ENCODE measurements at places on chromosomes 7 and 10. TPM values are rescaled to one million over a fixed set of nuclear protein-coding genes. Genes with fewer than 3 reads are reported as not detected.

The GSTO2 gene
- total RNA-seq, result 2.5 TPM

The PRTFDC1 gene
- total RNA-seq, result 3.6 TPM

The GTF2IRD2 gene
- total RNA-seq, result 4.1 TPM

The NPFFR1 gene
- total RNA-seq, result not detected

The BAMBI gene
- total RNA-seq, result 0.68 TPM

The CXCL12 gene
- not detected for total RNA-seq

The METTL2B gene
- 57.3 TPM for total RNA-seq

The MPP7 gene
- 12.3 TPM for total RNA-seq

The TEX47 gene
- total RNA-seq, result not detected

The UTF1 gene
- total RNA-seq, result not detected

The CHAT gene
- not detected for total RNA-seq

The LOXL4 gene
- not detected for total RNA-seq

GRCh38 chr10:100735337-100736143, 9.8 kb upstream of the PAX2 start:
- DNase-seq, result no peak

DNA sequence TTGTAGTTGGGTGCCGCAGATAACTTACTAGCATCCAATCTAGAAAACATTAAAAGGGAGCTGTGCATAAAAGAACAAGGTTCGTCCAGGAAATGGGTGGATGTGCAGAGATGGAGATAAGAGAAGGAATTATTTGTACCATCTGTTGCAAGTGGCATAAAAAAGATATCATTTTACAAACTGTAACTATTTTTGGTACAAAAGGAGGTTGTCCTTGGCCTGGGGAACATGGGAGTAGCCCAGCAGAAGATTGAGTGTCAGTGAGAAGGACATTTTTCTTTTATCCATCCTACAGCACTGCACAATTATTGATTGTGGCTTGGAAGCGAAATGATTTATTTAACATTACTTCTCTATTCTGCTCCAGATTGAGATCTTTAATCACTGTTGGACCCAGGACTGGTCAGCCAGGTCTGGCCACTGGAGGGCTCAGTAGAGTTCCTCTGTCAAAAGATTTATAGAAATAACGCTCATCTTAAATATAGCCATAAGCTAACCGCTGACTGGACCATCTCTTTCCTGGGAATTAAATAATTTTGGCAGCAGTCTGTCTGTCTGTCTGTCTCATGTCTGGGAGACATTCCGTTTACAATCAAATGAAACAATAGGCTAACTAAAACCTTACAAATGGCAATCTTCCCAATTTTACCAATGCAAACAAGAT, 254.1 kb downstream of the KIAA1217 start:
- no peak for DNase-seq

DNA sequence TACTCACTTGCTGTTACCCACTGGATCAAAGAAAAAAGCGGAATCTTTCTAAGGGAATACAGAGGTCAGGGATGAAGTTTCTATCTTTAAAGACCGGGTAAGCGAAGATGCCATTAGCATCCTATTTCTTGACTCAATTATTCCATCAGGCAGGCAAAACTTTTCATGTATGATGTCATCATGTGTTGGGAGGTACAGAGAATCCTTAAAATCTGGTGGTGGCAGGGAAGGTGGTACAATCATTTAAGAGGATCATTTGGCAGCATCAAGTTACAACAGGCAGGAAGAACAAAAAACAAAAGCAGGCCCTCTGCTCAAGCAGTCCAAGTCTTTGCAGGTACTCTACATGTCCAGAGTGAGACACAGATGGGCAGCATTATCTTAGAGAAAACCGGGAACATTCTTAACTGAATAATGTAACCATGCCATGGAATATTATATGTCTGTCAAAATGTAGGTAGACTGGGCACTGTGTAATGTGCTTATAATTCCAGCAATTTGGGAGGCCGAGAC, 3.8 kb downstream of the URGCP start:
- no peak for DNase-seq

- no peak for DNase-seq
Observed at GRCh38 chr7:107982918-107983389, 20.0 kb downstream of the LAMB1 start.

DNA sequence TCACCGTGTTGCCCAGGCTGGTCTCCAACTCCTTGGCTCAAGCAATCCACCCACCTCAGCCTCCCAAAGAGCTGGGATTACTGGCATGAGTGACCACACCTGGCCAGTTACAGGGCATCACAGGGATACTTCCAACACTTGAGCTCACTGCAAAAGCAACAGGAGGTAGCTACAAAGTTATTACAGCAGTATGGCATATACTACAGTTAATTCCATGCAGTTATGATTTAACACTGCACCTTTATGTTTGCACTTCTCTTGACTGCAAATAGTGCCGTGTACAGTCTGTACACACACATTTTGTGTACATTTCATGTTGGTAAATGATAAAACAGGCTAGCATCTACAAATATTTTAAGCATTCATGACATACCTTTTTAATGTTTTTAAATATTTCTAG, 21.3 kb downstream of the SRPK2 start:
- DNase-seq, result no peak

- DNase-seq, result peak; percentile 73
Observed at GRCh38 chr10:100046021-100046486, 35.6 kb downstream of the CPN1 start.

DNA sequence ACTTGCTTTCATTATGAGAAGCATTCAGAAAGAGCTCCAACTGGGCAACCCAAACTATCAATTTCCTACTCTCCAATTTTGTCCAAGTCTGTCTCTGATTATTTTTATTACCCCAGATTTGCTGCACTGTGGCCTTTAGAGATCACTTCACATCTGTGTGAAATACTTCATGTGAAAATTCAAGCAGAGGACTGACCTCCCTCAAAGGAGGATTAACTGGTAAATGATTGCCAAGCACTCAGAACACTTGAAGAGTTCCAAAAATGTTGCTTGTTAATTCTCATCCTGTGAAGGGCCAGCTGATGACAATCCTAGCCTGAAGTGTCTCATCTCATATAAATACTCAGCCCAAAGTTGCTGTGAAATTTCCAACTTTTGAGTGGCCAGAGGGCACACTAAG, 182.8 kb upstream of the DGKB start:
- no peak for DNase-seq

DNA sequence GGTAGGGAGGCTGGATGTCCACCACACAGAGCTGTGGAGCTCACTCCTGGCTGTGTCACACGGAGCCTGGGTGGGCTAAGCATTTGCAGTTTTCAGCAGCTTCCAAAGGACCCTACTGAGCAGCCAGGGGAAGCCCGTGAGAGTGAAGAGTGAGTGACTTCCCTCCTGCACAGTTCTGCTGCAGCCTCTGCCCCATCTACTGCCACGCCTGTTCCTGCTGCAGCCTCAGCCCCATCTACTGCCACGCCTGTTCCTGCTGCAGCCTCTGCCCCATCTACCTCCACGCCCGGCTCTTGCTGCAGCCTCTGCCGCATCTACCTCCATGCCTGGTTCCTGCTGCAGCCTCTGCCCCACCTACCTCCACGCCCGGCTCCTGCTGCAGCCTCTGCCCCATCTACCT, 12.2 kb downstream of the ADAM8 start:
- no peak for DNase-seq

- DNase-seq, result no peak
Observed at GRCh38 chr7:8963722-8964121, 530.3 kb downstream of the NXPH1 start.

DNA sequence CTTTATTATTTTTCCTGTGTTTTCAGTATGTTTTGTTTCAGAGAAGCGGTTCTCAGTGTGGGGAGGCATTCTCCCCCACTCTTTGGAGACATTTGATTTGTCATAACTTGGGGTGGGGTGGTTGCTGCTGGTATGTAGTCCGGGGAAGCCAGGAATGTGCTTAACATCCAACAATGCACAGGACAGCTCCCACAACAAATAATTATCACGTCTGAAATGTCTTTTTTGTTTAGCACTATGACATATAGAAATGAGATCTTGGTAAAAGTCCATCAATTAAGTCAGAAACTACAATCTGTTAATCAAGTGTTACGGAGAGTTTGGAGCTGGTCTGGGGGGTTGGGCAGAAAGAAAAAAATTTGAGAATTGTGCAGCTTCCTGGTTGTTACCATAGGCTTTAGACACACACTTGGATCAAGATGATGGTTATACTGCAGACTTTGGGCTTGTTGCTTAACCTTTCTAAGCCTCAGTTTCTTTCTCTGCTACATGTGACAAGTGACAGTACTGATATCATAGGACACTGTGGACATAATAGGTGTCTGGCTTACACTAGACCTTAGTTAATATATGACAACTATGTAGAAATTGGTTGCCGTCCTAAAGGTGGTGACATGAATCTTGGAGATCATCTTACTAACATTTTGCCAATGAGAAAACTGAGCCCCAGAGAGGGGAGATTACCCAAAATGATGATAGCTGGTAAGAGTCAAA, 113.7 kb downstream of the LRMDA start:
- no peak for DNase-seq

DNA sequence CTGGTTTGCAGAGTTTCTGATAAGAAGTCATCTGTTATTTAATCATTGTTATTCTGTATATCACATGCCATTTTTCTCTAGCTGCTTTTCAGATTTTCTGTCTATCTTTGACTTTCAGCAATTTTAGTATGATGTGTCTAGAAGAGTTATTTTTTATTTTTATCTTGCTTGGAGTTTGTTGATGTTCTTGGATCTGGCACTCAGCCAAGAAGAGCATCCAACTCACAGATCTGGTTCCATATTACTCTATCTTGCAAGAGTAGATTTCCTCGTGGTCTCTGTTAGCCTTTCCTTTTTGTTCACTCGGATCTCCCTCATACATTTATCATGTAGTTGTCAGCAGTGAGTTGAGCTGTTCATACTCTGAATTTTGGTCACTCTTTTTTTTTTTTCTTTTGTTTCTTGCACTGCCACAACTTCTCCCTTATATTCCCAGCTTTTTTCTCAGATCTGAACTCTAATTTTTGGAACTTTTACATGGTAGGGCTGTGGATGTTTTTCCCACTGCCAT, 54.8 kb upstream of the CALCR start:
- DNase-seq, result no peak

GRCh38 chr7:154911862-154912455, 91.0 kb downstream of the PAXIP1 start:
- DNase-seq, result no peak

DNA sequence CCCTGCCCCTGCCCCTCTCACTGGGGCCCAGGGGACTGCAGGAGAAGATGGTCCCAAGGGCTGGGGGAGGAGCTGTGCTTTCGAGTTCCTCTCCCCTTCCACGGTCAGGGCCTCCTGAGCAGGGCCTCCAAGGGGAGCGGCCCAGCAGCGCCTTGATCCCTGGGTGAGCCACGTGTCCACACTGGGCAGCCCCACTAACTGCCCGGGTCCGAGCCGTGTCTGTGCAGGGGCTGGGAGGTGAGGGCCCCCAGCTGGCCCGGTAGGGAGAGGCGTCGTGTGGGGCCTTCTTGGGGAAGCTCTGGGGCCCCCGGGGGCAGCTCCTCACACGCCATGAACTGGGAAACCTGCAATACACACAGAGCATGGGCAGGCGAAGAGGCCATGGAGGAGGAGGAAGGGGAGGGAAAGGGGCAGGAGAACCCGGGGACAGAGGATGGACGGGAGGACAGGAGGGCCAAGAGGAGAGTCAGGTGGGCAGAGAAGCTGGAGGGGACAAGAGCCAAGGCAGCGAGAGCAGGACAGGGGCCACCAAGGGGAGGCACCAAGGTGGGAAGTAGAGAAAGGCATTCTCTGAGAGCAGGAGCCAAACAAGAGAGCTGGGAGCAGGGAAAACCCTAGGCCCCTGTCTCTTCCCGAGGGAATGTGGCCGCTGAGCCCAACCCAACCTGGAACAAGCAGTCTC, 32.8 kb downstream of the KCNH2 start:
- no peak for DNase-seq

DNA sequence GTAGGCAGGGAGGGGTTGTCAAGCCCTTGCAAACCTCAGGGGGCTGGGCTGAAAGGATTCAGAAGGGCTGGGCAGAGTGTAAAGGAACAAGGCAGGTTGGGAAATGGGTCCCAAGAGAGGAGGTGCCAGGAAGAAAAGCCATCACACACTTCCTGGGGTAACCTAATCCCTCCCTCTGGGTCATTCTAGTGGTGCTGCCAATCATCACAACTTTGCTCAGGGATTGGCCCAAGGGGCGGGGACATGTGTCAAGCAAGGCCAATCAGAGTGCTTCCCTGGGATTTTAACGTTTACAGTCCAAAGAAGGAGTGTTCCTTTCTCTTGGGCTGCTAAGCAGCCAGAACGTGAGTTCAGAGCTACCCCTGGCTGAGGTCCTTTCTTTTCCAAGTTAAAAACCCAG, 57.1 kb upstream of the NPTX2 start:
- no peak for DNase-seq

DNA sequence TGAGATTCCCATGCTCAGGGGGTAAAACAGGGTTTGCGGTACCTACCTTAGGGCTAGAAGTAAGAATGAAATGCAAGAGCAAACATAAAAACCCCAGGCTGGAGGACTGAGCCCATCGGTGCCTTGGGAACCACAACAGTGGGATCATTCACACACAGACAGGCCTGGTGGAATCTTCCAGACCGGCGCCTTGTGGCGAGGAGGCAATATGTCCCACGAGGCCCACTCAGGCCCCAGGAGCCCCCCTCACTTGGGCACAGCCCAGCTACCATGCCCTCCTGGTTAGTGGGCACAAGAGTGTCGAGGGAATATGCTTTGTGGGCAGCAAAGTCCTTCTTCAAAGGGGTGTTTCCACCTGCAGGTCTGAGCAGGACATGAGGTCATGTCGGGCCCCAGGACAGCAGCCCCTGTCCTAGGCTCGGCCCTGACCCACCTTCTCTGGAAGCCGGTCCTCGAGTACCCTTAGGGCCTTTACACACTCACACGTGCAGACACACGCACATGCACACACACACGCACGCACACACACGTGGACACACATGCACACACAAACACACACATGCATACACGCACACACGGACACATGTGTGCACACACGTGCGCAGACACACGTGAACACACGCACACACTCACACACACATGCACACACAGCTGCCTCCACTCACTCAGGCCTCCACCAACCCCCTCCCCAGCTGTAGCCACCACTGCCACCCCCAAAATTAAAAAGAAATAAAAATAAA, 51.5 kb upstream of the MYL10 start:
- no peak for DNase-seq

All from activated naive CD8-positive, alpha-beta T cell treated with anti-CD3 and anti-CD28 coated beads for 36 hours (primary cell).